ENCODE measurements at places on chromosomes 6 and 20.

GRCh38 chr20:11972478-11972877 lies 54.8 kb downstream of the BTBD3 start:
- no peak for DNase-seq

- DNase-seq: peak; percentile 84
Measured at GRCh38 chr6:31202259-31203166, 32.0 kb upstream of the POU5F1 start.

DNA sequence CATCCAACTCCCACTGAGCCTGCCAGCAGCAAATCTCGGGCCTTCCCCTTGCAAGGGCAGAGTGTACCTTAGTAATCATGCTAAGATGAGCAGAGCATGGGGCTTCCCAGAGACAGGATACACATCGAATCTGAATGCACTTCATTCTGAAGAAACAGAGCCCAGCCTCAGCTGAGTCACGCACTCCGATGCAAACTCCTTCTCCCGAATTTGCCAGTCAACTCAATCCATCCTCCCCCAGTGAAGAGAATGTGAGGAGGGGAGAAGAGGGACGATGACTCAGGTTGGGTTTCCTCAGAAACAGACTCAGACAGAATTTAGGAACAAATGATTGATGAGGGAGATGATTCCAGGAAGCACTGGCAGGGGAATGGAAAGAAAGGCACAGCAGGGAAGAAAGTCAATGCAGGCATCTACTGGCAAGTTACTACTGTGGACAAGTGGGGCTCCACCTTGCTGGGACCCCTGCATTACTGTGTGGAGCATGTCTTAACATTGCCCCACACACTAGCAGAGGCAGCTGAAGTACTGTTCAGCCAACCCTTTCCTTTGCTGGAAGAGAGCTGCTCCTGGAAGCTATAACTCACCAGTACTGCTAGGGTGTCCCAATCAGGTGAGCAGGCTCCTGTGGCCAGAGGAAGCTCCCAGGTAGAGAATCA lies 251.6 kb downstream of the ADGB start:
- peak; percentile 40 for DNase-seq

GRCh38 chr6:20238688-20239587 lies 26.7 kb upstream of the MBOAT1 start:
- no peak for DNase-seq

DNA sequence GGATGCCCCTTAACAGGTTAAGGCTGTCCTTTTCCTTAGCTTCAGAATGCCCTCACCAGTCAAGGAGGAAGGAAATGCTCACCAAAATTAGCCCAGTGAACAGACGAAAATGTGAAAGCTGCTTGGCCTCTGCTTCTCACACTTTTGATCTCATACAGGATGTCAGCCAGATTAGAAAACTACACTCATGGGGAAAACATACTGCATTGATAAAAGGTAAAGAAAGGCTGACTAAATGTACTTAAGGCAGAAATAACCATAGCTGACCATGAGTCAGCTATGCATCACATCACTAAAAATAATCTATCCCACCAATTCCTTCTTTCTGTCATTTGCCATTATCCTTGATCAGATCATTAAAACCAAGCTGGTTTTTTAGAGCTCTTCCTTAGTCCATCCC lies 198.4 kb upstream of the TENT5A start:
- DNase-seq: peak; percentile 91

DNA sequence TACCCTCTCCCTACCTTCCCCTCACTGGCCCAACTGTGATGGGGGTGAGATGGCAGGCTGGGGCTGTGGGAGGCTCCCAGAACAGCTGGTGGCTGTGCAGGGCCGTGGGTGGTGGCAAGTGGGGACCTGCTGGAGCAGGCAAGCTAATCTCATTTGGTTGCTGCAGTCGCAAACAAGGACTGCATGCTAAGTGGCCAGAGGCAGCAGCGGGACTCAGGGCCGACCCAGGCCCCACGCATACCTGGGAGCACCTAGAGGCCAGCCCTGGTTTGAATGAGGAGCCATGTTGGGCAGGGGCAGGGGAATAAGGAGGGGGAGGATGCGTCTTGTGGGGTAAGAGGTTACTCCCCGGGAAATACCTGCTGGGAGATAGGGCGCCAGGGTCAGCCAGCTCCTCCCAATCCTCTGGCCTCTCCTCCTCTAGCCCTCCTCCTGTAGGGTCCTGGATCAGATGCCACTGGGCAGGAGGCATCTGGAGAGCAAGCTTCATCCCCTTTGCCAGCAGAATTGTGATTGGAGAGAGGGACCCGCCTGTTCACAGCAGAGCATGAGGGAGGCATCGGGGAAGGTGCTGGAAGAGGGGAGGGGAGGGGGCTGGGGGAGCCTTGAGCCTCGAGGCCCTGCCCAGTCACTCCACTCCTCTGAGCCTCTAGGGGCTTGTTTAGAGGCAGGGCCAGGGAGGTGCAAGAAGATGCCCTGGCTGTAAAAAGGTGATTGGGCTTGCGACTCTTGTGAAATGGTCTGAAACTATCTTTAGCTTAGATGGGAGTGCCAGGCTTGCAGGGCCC lies 24.3 kb upstream of the CDH22 start:
- no peak for DNase-seq

Data from bronchial epithelial cell (primary cell).